Caki2 (cell line): ENCODE measurements at places on chromosomes 3 and 15. TPM values are rescaled to one million over a fixed set of nuclear protein-coding genes. Genes with fewer than 3 reads are reported as not detected.

ARL8B gene
- total RNA-seq, result 36.5 and 39.9 TPM in 2 replicates

ANKRD63 gene
- total RNA-seq, result not detected in 2 replicates

GCSAM gene
- not detected in 2 replicates for total RNA-seq

UQCC5 gene
- total RNA-seq, result 1.8 and 35.7 TPM in 2 replicates

- DNase-seq, result no peak
Measured at GRCh38 chr15:39014682-39015081, 450.1 kb upstream of the RASGRP1 start.

- no peak for DNase-seq
Measured at GRCh38 chr3:195582947-195583346, 793 bp downstream of the APOD start.

DNA sequence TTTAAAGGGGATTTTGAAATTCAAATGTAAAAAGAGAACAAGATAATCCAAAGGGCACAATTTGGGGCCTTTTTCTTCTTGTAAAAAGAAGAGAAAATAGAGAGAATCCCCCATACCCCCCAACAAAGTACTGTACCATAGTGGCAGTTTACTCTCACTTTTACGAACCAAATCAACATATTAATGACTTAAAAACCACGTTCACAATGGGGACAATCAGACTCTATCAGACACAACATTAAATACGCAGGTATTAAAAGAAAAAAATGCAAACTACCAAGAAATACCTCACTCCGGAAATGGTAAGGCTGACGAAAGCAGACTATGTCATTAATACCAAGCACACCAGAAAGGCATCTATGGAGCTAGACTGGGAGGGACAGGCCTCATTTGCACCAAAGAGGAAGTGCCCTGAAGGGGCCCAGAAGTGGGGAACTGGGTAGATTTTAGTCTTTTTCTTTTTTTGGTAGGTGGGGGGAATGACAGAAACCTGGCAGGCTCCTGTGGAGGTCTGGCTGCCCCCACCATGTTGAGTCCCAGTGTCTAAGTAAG lies 134.3 kb downstream of the TIGIT start:
- DNase-seq, result no peak

DNA sequence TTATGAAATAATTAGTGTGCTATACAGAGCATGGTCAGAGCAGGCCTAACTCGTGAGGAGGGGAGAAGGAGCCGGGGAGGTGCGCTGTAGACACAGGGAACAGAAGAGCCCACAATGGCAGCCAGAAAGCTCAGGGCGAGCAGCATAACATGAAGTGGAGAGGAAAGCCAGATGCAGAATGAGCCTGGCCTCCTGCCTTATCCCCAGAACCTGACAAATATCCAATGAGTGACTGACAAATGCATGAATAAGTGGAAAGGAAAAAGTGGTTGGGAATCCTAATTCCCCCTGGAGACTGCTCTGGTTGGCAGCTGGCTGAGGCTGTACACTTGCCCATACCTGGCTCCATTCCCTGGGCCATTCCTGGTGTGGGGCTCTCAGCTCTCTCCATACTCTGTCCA lies 9.2 kb upstream of the MST1R start:
- DNase-seq, result no peak

GRCh38 chr15:29285386-29285785 lies 15.8 kb upstream of the NSMCE3 start:
- DNase-seq, result no peak

DNA sequence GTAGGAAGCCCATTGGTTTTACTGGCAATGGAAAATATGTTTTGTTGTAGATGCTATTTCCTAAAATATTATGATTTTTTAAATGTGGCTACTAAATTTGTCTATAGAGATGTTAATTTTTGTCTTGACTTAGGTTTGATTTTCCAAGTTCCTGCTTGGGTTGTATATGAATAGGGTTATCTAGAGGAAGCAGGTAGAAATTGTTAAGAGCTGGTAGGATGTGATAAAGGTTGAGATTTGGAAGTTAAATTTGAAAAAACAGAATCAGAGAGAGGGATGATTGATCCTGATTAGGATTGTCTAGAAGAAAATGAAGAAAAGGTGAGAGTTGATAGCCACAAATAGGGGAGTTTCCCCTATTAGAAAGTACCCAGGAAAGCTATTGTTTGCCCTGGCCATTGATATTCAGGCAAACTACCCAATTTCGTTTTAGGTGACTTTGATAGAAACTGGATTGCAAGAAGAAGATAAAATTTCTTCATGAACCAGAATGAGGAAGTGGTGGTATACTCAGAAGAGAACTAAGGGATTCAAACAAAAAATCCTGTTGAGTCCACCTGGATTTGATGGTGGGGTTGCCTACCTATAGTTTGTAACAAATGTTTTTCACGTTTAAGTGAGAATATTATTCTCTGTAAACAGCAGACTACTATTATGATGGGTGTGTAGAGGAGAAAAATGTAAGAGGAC lies 91.2 kb upstream of the PHLDB2 start:
- DNase-seq, result no peak

GRCh38 chr3:194270627-194271459 lies 80.3 kb downstream of the CPN2 start:
- peak; percentile 45 for DNase-seq

DNA sequence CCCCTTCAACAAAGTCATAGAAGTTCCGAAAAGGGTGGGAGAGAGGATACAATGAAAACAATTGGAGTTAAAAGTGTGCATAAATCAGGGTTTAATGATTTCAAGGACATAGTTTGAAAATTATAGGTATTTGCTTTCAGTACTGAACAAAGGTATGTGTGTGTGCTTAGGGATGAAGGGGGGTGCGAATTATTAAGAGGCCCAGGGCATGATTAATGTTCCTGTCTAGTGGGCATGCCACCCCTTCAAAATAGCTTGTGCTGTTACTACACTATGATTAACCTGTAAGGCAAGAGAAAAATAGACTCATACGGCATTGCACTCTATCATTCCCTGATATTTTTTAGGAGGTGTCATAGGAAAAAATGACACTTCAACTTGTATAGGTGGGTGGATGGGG lies 731.6 kb downstream of the NAALADL2 start:
- DNase-seq, result no peak
